Activated T-cell treated with anti-CD3 and anti-CD28 coated beads, Interleukin-2, amount 50 U/mL, for 72 hours (primary cell): ENCODE measurements at places on chromosomes 16 and 17. TPM values are rescaled to one million over a fixed set of nuclear protein-coding genes. Genes with fewer than 3 reads are reported as not detected.

DNA sequence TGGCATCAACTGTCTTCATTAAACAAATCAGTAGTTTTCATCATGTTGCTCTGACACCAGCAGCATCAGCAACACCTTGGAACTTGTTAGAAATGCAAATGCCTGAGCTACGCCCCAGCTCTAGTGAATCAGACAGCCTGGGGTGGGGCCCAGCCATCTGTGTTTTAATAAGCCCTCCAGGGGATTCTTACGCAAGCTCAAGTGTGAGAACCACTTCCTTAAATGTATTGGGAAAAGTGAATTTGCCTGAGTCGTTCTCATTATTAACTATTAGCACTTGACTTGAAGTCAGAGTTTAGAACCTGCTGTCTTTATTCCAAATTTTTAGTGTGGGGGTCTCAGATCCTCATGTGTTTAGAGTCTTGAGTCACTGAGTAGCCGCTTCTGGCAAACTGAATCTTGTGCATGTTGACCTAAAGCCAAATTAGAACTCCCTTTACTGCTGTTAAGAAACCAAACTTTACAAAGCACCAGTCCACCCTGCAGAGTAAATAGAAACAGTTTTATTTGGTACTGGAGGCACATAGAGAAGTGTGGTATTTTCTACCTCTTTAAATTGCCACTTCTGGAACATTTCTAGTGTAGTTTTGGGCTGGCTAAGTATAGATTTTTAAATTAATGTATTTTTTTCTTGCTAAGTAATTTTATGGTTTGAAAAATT, 137.4 kb upstream of the COX10 start:
- no peak overlapping the region for H3K4me3 ChIP-seq
- no peaks in the 10 kb centered on the region for H3K36me3 ChIP-seq
- no peaks in the 10 kb centered on the region for H3K27me3 ChIP-seq
- H3K4me1 ChIP-seq = no peaks in the 10 kb centered on the region
- H3K27ac ChIP-seq = no peak overlapping the region

GRCh38 chr16:1572673-1573072, 39.2 kb downstream of the IFT140 start:
- DNase-seq = no peak
- no peak overlapping the region for H3K27ac ChIP-seq
- H3K4me1 ChIP-seq = no peaks in the 10 kb centered on the region
- no peaks in the 10 kb centered on the region for H3K27me3 ChIP-seq
- H3K4me3 ChIP-seq = no peak overlapping the region

DNA sequence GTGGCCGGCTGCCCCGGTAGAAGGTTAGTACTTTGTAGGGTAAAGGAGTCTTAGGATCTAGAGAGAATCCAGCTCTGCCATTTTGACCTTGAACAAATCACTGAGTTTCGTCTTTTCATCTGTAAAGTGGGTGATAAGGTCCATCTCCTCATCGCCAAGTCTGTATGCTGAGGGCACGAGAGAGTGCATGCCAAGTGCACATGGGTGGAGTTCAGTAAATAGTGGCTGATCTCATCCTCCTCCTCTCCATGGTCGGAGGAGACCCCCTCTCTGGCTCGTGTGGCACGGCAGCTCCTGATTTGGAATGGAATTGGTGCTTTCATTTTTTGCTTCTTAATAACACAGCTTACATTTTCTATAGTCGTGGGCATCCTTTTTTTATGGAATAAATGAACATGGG, 30.7 kb downstream of the MYH3 start:
- DNase-seq = no peak
- no peak overlapping the region for H3K4me3 ChIP-seq
- H3K4me1 ChIP-seq = no peaks in the 10 kb centered on the region
- H3K27ac ChIP-seq = no peak overlapping the region

- peaks cover 39% of the 10 kb centered on the region for H3K4me1 ChIP-seq
- peaks cover 7% of the 10 kb centered on the region for H3K36me3 ChIP-seq
- H3K27me3 ChIP-seq = no peaks in the 10 kb centered on the region
- H3K27ac ChIP-seq = no peak overlapping the region
Measured at GRCh38 chr17:78375401-78376151, 2.9 kb upstream of the PGS1 start.

DNA sequence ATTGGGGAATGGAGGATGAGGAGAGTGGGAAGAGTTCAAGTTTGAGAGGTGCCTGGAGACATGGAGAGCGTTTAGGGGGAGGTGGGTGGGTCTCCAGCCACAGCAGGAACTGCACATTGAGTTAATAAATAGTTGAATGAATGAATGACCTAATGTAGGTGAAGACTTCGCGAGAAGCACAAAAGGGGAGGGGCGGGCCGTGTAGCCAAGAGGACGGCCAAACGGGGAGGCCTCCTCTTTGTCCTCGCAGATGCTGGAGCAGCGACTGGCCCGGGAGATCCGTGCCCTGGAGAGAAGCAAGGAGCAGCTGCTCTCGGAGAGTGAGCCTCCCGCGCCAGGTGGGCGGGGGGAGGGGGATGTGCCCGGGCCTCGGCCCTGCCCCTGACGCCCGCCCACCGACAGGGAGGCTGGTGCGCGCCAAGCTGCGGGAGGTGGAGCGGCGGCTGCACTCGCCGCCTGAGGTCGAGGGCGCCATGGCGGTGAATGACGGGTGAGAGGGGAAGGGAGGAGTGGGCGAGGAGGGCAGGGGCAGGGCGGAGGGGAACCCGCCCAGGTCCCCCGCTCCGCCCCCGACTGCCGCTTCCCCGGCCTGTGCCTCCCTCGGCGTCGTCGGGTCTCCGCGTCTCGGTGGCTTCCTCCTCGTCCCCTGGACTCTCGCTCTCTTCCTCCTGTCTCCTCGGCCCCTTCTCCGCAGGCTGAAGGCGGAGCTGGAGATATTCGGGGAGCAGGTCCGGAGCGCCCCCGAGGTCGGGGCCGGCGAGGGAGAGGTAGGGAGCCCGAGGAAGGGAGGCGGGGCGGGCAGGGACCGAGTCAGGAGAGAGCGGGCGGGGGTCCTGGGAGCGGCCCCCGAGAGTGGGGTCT, 12.9 kb downstream of the SYCE1L start:
- H3K4me1 ChIP-seq = peaks cover 15% of the 10 kb centered on the region
- DNase-seq = peak; percentile 87
- no peak overlapping the region for H3K27ac ChIP-seq

- H3K27me3 ChIP-seq = no peaks in the 10 kb centered on the region
- H3K36me3 ChIP-seq = no peaks in the 10 kb centered on the region
- peaks cover 23% of the 10 kb centered on the region for H3K4me1 ChIP-seq
- no peak overlapping the region for H3K4me3 ChIP-seq
Measured at GRCh38 chr16:68798398-68798797, 44.9 kb upstream of the TANGO6 start.

SYCE1L gene
- 4.3 TPM for total RNA-seq

- peaks cover 24% of the 10 kb centered on the region for H3K36me3 ChIP-seq
- DNase-seq = no peak
- H3K27ac ChIP-seq = peak overlapping the region; percentile 95
Measured at GRCh38 chr16:28110479-28110878, 47.0 kb upstream of the GSG1L start.

KCNG4 gene
- not detected for total RNA-seq

STAT5A gene
- 264 TPM for total RNA-seq

DNA sequence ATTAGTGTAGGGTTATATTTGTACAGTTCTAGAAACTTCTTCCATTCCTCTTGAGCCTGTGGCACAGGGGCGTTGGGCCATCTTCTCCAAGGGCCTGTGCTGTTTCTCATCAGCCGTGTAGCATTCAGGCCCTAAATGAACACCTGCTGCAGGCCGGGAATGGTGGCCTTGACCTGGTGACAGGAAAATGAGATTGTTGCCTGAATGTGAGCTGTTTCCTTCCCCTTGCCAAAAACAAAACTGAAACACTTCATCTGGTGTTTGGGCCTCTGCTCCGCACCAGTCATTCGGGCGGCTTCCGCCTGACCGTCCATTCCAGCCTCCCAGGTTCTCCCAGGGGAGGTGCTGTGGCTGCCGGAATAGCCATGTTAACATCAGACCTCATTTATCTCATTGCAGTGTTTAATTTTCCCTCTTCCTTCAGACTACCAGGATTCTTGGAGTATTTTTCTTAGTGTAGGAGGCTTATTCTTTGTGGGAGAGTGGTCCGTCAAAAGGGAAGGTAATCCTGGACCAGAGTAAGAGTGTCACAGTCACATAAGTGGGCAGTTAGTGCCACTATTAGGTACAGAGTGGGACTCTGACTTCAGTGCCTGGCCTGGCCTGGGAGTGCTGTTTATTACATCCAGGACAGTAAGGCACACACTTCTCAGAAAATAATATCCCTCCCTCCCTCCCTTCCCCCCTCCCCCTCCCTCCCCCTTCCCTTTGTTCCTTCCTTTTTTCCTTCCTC, 61.9 kb downstream of the WWP2 start:
- DNase-seq = no peak
- no peaks in the 10 kb centered on the region for H3K27me3 ChIP-seq
- no peaks in the 10 kb centered on the region for H3K4me1 ChIP-seq
- no peaks in the 10 kb centered on the region for H3K36me3 ChIP-seq
- H3K4me3 ChIP-seq = no peak overlapping the region
- peak overlapping the region; percentile 52 for H3K27ac ChIP-seq

- no peak overlapping the region for H3K27ac ChIP-seq
- H3K27me3 ChIP-seq = peaks cover 25% of the 10 kb centered on the region
- peaks cover 1% of the 10 kb centered on the region for H3K36me3 ChIP-seq
- no peak overlapping the region for H3K4me3 ChIP-seq
- DNase-seq = no peak
- H3K4me1 ChIP-seq = no peaks in the 10 kb centered on the region
Measured at GRCh38 chr16:80147026-80147655, 393.7 kb upstream of the DYNLRB2 start.

TPPP3 gene
- not detected for total RNA-seq

- peaks cover 44% of the 10 kb centered on the region for H3K27me3 ChIP-seq
- no peak overlapping the region for H3K4me3 ChIP-seq
- DNase-seq = no peak
- no peaks in the 10 kb centered on the region for H3K36me3 ChIP-seq
- peaks cover 5% of the 10 kb centered on the region for H3K4me1 ChIP-seq
- no peak overlapping the region for H3K27ac ChIP-seq
Measured at GRCh38 chr17:48681609-48682008, 40.7 kb downstream of the PRAC1 start.

PLK1 gene
- 79.5 TPM for total RNA-seq

DNA sequence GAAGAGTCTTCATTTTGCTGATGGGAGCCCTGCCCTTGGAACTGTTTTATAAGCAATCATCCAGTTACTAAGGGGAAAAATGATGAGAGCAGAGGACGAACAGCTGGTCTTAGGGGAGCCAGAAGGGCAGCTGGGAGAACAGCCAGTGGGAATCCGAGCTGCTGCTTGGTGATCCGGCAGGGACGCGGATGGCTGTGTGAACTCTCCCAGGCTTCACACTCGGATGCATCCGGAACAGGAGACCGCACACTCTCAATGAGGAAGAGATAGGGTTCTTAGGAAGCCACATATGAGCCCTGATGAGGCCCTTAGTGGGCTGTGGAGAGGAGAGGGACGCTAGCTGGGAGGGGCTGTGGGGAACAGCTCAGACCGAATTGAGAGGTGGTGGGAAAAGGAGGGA, 5.0 kb upstream of the CACNG5 start:
- H3K36me3 ChIP-seq = peaks cover 2% of the 10 kb centered on the region
- H3K27ac ChIP-seq = no peak overlapping the region
- H3K27me3 ChIP-seq = peaks cover 57% of the 10 kb centered on the region
- peaks cover 11% of the 10 kb centered on the region for H3K4me1 ChIP-seq
- DNase-seq = no peak

GRCh38 chr17:79508291-79508716, 102.5 kb downstream of the RBFOX3 start:
- no peak overlapping the region for H3K4me3 ChIP-seq
- H3K36me3 ChIP-seq = no peaks in the 10 kb centered on the region
- no peak for DNase-seq
- peaks cover 7% of the 10 kb centered on the region for H3K27me3 ChIP-seq
- no peak overlapping the region for H3K27ac ChIP-seq

ARL5C gene
- 0.16 TPM for total RNA-seq

- peaks cover 6% of the 10 kb centered on the region for H3K4me1 ChIP-seq
- H3K36me3 ChIP-seq = peaks cover 8% of the 10 kb centered on the region
- H3K27ac ChIP-seq = no peak overlapping the region
- no peaks in the 10 kb centered on the region for H3K27me3 ChIP-seq
- H3K4me3 ChIP-seq = no peak overlapping the region
Measured at GRCh38 chr16:47644166-47644565, 183.0 kb downstream of the PHKB start.

- no peaks in the 10 kb centered on the region for H3K27me3 ChIP-seq
Measured at GRCh38 chr16:29675811-29676643, 3.0 kb upstream of the QPRT start.

NPIPA8 gene
- not detected for total RNA-seq

- H3K4me3 ChIP-seq = no peak overlapping the region
- H3K36me3 ChIP-seq = peaks cover 1% of the 10 kb centered on the region
- no peak for DNase-seq
Measured at GRCh38 chr17:79650283-79650682, 39.4 kb upstream of the RBFOX3 start.

RNF112 gene
- total RNA-seq = 0.84 TPM

DNA sequence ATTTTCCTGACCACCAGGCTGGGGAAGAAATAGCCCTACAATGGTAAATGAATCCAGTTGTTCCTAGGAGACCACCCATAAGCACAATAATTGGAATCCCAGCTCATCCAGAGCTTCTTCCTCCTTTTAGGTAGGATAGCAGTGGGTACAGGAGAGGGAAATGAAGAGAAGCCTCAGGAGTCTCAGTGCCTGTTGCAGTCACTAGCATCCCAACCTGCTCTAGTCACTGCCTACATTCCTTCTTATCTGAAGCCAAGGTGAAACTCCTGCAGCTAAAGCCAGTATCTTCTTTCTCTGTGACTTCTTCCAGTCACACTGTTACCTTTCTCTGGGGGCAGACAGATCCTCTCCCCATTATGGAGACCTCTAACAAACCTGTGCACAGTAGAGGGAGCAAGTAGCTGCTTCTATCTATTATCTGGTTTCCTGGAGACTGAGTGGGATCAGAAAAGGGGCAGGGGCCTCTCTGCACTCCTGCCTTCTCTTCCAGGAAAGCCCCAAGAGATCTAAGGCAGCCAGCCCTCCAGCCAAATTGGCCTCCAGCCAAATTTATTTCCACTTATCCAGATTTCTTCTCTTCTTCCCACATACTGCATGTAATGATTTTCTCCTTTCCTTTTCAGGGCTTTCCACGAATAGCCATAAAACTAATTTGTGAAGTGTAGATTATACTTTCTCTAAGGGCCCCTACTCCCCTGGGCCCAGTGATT, 85.5 kb downstream of the SSH2 start:
- no peaks in the 10 kb centered on the region for H3K36me3 ChIP-seq
- peak overlapping the region; percentile 28 for H3K27ac ChIP-seq
- DNase-seq = no peak
- peaks cover 6% of the 10 kb centered on the region for H3K4me1 ChIP-seq

ITGAL gene
- 673 TPM for total RNA-seq

DNA sequence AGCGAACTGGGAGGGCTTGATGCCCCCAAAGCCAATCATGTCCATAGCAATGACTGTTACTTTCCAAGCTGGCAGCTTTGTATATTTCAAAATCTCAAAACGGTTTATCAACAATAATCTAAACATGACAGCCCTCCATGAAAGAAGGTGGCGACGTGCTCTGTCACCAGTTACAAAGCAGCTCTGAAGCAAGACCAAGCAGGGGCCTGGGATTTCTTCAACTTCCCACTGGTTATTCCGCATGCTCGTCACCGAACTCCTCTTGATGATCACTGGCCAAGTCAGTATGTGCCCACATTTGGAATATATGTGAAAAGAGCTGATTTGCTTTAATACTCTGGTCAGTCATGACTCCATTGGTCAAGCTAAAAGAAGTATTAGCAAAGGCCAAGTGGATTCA, 175.6 kb downstream of the VPS53 start:
- no peak overlapping the region for H3K4me3 ChIP-seq
- H3K36me3 ChIP-seq = peaks cover 8% of the 10 kb centered on the region
- peaks cover 22% of the 10 kb centered on the region for H3K4me1 ChIP-seq
- DNase-seq = no peak
- no peaks in the 10 kb centered on the region for H3K27me3 ChIP-seq

OR1A1 gene
- not detected for total RNA-seq
